ENCODE measurements at places on chromosomes 1 and 21. TPM values are rescaled to one million over a fixed set of nuclear protein-coding genes. Genes with fewer than 3 reads are reported as not detected.

GRCh38 chr21:35632711-35633110, 427.6 kb downstream of the SETD4 start:
- DNase-seq = no peak

DNA sequence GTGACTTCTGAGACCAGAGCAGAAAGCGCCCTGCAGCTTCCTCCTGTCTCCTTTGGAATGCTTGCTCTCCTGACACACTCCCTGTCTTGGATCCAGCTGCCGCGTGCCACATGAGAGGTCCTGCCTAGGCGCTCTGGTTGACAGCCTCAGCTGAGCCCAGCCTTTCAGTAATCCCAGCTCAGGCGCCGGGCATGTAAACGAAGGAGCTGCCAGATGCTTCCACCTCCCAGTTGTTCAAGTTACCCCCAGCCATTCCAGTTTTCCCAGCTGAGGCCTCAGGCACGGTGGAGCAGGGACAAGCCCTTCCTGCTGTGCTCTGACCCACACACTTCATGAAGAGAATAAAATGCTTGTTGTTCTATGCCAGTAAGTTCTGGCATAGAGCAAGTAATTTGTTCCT, 14.3 kb upstream of the CD34 start:
- no peak for DNase-seq

GRCh38 chr1:18893120-18893519, 9.2 kb downstream of the ALDH4A1 start:
- DNase-seq = no peak

- peak; percentile 6 for DNase-seq
These were observed 207.0 kb upstream of the MAP1LC3C start for GRCh38 chr1:242205622-242206489.

GRCh38 chr1:165883056-165883455, 55.6 kb downstream of the UCK2 start:
- no peak for DNase-seq

DNA sequence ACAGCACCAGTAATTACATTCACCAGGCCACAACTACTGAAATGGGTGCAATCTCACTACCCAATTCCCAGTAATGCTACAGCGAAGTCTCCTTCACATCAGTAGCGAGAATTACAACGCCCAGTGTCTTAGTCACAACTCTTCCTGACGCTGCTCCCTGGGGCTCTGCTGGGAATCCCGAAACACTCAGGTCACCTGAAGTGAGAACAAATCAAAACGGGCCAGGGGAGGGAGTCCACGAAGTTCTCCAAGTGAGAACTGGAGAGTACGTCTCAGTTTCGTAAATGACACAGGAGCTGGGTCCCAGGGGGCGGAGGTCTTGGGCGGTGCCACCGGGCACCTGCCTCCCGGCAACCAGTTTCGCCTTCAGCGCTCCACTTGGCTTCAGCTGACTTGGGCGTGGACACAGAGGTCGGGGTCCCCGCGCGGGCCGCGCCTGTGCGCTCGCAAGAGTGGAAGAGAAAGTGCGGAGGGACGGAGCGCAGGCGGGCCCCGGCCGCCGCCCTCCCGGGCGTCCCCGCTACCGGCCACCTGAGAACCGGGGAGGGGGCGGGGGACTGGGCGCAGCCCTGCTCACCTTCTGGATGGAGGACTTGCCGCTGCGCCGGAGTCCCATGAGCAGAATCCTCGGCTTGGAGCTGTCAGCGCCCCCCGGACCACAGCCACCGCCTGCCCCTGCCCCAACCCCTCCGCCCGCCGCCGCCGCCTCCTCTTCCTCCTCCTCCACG, 575 bp downstream of the RRAGC start:
- DNase-seq = peak; percentile 27

DNA sequence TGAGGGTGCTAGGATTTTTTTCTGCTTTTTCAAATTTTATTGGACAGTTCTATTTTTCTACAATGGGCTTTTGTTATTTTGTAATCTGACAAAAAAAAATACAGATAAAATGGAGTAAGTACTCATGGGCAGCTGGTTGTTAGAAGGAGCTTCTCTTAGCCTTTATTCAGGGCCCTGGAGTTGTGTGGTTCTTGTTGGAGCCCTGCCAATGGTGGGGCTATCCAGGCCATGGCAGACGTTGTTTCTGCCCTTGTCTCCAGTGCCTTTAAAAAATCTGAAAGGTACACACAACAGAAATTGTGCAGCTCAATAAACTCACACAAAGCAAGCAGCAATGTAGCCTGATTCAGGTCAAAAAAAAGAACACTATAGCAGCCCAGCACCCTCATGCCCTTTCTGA, 153.5 kb upstream of the GALNT2 start:
- no peak for DNase-seq

- no peak for DNase-seq
These were observed 135.6 kb downstream of the GPATCH2 start for GRCh38 chr1:217495249-217495648.

GRCh38 chr1:228352677-228353481, 53.8 kb downstream of the TRIM11 start:
- DNase-seq = no peak

DNA sequence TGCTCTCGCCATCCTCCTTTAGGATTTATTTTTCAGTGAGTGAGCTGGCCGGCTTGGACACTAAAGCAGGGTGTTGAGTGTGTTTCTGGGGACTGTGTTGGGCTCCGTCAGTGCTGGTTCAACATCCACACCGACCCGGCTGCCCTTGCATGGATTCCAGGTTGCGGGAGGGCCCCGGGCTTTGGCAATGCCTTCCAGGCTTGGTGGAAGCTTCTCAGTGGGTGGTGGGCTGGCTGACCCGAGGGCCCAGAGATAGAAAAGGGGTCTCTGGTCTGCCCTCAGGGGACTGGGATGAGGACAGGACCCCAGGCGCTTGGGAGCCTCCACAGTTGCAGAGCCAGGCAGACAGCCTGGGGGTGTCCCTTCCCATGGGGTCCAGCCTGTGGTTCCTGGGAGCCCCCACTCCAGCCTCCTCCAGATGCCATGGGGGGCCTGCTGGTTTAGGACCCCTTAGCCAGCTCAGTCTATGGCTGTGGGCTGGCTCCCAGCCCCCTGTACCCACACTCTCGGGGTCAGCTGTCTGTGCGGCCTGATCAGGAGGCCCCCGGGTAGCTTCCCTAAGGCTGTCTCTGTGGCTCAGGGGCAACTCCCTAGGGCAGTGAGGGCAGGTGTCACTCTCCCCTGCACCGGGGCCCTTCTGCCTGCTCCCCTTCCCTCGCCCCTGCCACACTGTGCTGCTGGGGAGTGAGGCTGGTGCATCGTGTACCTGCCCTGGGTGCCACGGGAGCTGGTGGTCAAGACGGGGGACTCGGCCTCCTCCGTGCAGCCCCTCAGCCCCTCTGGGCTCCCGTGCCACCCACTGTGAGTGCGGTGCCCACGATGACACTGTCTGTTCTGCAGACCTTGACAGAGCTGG, 16.5 kb downstream of the PDXK start:
- no peak for DNase-seq

DNA sequence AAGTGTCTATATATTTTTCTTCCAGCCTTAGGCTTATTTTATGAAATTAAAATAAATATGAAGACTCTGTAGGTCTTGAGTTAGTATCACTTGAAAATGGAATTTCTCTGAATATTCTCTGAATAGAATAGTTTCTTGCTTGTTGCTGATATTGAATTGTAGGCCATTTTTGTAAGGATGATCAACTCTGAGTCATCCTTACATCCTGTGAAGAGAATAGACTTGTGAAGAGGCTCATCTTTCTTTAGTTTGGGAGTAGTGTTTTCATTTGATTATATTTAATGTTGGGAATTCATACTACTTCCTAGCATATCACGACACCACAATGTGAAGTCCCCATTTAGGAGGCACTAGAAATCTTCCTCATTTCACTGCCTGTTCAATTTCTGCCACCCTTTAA, 27.5 kb upstream of the CD1D start:
- no peak for DNase-seq

- DNase-seq = no peak
These were observed 386.3 kb downstream of the DISC1 start for GRCh38 chr1:232012773-232013386.

- no peak for DNase-seq
These were observed 155.6 kb upstream of the CSF3R start for GRCh38 chr1:36638268-36638667.

DNA sequence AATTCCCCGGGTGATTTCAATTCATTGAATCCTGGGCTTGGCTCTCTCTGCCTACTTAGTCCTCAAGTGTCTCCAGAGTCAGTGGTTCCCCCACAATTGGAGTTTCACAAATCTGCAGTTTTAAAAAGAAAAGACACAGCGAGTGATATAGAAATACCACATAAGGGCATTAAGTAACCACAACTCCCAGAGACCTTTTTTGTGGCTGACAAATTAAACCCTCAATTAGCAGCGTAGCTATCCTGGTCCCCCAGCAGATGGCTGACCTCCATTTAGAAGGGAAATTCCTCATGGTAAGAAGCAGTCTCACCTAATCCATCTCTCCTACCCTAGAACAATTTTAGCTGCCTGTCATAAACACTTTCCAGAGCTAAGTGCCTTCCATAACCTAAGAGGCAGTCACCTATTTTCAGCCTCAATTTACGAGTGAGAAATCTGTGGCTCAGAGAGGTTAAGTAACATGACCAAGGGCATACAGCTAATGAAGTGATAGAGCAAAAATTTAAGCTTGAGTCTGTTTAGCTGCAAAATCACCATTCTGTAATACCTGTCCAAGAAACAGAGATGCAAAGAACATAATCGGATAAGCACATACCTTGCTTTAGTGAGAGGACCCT, 56.0 kb upstream of the NBPF3 start:
- no peak for DNase-seq

DNA sequence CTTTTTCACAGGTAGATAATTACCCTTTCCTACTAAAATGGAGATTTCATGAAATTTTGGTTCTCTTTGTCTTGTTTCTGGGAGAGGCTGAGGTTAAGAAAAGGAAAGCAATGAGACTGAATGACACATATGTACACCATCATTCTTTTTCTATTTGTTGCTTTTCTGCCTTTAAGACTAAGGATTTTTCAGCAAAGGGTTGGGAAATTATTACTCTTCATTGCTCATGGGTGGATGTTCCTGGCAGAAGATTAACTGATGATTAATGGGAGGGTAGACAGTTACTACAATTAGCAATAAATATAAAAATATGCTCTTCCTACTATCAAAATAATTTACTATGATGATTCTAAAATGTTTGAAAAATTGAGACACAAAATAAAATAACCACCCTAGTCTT, 316.5 kb upstream of the USP24 start:
- DNase-seq = no peak

GRCh38 chr1:9346566-9346965, 53.9 kb downstream of the SPSB1 start:
- no peak for DNase-seq

DNA sequence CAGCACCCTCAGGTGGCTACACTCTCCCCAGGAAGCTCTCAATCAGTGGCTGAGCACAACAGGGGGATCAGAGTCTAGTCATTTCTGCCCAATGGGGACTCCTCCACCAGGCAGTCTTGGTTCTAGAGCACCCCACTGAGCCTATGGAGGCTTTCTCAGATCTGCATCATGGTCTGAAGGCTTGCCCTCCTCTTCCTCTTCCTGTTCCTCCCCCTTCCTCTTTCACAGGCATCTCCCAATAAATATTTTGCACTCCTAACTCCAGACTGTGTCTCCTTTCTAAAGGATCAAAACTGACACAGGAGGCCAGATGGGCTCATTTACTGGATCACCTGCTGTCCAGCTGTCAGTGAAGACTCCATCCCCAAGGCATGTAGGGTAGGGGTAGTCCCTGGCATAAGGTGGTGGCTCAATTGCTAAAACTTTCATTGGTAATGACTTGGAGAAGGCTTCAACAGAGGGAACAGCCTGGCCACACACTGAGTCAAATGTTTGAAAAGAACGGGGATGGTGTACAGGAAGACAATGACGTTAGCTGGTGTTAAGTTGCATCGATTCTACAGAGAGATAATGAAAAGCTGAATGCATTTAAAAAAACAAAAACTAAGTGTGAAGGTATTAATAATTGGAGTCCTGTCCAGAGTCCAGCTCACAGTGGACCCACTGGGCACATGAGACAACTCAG, 84.2 kb upstream of the SLC2A1 start:
- no peak for DNase-seq

GRCh38 chr1:55428944-55429931, 214.1 kb upstream of the USP24 start:
- no peak for DNase-seq

DNA sequence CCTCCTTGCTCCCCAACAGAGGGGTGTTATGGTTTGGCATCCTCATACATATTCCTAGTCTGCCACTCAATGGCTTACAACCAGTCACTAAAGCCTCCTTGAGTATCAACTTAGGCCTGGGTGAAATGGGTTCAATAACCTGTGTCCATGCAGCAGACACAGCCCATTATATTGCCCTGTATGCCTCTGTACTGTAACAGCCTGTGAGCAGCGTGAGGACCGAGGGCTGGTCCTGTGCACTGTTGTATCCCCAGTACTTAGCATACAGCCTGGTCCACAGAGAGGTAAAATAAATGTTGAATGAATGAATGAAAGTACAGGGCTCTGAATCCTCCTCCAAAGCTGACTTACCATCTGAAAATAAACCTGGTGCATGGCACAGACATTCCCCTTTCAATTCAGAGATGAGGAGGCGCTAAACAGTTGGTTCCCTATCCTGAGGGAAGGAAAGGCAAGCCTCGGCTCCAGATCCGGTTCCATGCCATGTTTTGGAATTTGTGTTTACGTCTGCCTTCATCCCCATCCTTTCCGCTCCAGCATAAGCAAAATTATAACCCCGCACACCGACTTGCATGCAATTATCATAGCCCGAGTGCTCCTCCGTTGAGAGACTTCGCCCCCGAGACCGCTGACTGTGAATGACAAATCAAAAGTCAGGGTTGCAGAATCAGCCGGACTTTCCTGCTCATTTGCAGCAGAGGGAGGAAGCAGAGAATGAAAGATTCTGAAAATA, 45.0 kb upstream of the DNAJC6 start:
- peak; percentile 71 for DNase-seq

DNA sequence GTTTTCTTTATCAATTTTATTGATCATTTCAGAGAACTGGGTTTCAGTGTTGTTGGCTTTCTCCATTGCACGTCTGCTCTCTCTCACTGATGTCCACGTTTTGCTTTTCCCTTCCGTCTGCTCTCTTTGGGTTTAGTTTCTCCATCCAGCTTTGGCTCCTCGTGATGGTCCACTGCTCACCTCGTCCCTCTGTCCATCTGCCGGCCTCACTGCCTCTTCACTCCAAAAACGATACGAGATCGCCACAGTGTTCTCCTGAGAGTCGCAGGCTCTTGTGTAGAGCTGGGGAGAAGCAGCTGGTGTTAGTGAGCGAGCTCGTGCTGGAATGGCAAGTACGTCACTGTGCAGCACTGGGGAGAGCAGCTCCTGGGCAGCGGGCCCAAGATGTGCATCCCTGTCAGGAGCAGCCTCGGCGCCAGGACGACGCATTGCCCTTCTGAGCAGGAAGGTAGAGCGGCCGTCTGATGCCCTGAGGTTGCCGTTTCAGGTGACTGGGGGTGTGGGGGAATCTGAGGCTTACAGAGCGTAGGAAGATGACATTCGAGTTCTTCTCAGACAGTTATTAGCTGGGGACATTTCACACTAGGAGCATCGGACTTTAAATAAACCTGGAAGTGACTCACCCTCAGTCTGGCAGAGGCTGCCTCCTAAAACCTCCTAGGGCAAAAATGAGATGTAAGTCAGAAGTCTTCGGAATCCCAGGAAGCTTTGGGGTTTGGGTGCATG, 31.4 kb upstream of the PCBP3 start:
- no peak for DNase-seq

The SYT14 gene
- total RNA-seq = 65.8 TPM

The TCHH gene
- total RNA-seq = not detected

The C1QC gene
- 7.5 TPM for total RNA-seq

The LRRN2 gene
- total RNA-seq = 12.8 TPM

The GBP6 gene
- 0.47 TPM for total RNA-seq

The TAF13 gene
- total RNA-seq = 53.5 TPM

The NT5C1A gene
- 0.94 TPM for total RNA-seq

The HENMT1 gene
- 28.1 TPM for total RNA-seq

The CFHR3 gene
- not detected for total RNA-seq
